ENCODE measurements at places on chromosomes 12 and 14.

DNA sequence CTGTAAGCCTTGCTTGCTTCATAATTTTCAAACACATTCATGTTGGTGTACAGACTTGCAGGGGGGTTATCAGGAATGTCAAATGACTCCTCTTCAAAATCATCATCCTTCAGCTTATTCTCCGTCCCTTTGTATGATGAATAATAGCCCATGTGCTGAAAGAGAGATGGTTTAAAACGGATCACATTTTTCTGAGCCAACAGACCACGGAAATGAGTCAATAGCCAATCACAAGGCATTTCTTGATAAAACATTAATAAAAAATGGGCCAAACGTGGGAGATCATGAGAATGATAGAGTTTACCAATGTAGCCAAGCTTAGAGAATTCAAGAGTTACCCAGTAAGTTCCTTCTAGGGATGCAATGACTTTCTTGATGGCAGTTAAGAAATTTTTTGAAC, 105.5 kb downstream of the NTS start:
- no peak for DNase-seq

DNA sequence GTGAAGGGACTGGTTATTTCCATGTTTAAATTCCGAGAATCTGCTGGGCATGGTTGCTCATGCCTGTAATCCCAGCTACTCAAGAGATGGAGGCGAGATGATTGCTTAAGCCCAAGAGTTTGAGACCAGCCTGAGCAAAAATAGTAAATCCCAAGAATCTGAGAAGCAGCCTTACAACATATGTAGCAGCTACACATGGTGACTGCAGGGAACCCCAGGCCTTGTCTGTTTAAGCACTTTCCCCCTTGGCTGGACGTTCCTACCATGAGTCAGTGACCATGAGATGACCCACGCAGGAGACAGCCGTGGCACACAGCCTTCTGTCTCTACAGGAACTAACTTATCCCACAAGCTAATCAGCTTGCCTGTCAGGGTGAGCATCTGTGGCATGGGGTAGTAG, 5.5 kb upstream of the SLC24A4 start:
- DNase-seq, result no peak

DNA sequence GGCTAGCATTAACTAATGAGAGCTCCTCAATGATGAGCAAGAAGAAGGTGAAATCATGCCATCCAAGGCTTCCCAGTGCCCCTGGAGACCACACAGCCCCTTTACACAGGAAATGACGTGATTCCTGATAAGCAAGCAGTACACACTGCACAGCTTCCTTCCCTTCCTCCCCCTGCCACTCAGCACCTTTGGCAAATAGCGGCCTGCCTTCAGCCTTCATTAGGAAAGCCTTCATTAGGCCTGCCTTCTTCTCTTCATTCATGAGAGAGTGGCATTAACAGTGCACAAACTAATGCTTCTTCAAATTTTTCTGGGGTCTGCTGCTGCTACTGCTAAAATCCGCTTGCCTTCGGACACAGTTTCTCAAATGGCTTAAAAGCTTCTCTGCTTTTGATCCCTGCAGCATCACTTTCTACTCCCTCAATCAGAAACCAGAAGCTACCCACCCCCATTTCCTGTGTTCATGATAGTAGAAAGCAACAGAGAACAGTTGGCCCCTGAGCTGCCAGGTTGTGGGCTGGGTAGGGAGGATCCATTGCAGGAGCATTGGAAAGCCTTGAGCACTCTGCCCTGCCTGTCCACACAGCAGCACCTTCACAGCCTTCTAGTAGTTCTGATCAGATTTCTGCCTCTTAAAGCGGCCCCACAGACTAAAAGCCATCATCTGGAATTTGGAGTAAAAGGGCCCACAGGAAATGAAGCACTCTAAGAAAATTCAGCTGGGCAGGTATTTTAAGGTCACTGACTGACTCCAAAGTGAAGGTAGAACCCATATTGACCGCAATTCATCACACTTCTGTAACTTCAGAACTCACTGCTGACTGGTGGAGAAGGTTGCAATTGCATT, 103.8 kb upstream of the ETV6 start:
- peak; percentile 21 for DNase-seq

DNA sequence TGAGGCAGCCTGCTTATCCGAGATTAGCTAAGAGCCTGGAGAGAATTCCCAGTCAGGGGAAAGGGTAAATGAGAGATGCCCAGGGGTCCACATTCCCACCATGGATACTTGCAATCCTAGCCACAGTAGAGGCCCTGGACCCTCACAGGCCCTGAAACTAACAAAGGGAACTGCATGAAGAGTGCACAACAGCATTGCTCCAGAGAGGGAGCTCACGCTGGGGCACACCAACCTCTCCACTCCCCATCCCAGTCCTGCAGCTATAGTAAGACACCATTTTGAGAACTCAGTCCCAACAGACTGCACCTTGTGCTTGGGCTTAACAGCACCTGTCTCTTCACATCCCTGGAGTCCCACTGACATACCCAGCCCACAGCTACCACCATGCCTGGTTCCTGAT, 30.5 kb downstream of the CEP83 start:
- no peak for DNase-seq

GRCh38 chr14:22830443-22831010, 840 bp downstream of the MRPL52 start:
- DNase-seq, result no peak

- DNase-seq, result no peak
Observed at GRCh38 chr12:63038713-63039100, 103.8 kb upstream of the PPM1H start.

DNA sequence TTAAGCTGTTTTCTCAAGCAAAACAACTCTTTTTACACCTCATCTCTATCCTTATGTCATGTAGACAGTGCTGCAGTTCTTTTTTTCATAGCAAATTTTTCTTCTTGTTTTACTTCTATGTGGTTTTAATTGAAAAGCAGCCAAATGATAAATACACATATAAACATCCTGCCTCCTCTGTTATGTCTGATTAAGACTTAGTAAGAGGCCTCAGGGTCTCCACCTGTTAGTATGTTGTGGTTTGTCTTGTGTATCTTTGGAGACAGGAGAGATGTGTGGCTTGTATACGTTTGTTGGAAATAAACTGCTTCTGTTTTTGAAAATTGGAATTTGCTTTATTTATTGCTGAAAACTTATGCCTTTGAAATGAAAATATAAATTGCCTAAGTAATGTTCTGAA, 32.0 kb downstream of the PEX5 start:
- no peak for DNase-seq

DNA sequence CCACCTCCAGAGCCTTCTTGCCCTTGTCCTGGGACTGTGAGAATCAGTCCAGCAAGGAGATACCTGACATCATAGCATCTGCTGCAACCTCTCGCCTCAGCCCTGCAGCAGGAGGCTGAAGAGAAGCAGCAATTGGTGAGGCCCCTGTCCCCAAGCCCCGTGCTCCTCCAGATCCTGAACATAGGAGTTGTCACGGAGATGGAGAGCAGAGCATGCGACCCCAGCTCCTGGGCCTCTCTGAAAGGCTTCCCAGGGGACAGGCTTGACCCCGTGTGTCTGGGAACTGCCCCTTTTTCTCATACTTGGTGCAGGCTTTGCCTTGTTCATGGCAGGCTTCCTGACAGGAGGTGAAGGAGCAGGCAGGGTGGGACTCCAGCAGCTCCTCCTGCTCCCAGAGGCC, 127.7 kb upstream of the PZP start:
- no peak for DNase-seq

DNA sequence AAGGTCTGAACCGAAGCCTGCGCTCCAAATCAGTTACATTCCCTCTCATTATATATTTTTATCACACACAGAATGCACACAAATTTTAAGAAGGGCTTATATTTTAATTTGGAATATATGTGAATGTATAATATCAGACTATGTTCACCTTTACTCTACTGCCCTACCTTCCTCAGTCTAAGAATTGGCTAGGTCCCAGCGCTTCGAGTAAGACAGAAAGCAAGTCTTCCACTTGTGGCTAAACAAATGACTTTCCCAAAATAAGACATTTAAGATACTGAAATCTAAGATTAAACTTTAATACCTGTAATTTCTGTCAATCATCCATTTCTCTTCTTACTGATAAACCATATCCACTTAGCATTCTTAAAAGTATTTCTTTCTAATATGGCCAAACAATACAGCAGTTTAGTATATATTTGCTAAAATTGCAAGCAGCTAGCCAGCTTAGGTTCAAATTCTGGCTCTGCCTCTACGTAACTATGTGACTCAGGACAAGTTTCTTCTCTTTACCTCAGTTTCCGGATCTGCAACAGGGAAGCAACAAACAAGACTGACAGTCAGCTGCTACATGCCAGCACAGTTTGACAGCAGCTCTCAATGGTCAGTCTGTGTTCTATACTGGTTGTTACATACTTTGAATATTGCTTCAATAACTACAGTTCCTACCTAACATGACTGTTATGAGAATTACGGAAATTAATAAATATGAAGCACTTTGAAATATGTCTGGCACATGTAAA, 2.0 kb downstream of the INTS13 start:
- no peak for DNase-seq

DNA sequence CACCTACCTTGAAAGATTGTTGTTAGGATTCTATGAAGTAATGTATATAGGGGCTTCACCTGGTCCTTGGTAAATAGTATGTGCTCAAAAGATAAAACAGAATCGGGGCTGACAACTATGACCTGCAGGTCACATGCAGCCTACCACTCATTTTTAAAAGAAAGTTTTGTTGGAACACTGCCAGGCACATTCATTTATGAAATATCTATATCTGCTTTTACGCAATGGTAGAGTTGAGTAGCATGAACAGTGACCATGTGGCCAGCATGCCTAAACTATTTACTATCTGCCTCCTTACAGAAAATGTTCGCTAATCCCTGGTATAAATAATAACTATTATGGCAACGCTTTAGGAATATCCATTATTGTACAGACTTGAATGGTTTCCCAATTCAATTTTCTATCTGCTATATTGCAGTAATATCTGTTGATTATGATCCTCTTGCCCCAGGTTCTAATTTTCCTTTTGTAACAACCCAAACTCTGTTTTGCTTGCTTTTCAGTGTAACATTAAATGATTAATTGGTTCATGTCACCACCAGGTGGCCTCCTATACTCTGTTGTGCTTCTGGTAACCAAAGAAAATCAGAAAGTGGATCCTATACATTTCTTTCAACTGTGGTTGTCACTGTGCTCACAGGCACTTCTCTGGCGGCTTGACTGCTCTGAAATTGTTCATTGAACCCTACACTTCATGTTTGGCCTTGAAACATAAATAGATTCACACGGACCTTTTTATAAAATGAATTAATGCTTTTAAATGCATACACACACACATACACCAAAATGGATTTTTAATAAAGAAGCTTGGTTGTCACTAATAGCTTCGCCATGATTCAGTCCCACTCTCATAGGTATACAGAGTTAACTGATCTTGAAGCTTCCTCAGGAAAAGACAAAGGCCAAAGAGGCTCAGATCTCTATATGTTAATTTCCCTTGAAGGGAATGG, 227.7 kb upstream of the NPAS3 start:
- DNase-seq, result no peak

GRCh38 chr12:15883536-15883935, 1.3 kb downstream of the STRAP start:
- DNase-seq, result no peak

DNA sequence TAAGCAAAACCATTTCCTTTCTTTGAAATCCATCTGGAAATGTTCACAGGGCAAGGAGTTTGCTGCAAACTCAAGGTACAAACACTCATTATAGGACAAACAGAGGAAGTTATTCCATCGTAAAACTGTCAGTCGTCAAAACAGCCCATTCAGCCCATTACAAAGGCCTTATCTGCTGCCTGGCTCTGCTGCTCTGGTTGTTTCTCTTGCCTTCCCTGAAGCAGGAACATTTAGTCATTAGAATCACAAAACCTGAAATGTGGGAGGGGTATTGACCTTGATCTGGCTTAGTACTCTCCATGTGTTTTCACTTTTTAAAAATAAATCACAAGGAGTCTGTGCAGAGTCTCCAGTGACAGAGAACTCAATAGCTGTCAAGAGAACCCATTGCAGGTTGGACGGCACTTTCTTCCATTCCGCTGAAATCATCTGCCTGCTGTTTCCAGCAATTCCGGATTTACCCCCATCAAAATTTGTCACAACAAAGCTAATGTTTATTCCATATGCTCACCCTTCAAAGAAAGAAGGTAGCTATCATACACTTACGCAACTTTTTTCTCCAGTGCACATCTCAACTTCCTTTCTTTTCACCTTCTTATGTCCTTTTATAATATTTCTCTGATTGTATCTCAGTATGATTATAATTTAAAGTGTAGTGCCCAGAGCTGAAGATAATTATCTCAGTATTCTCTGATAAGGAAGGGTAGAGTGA, 24.6 kb upstream of the ITPR2 start:
- no peak for DNase-seq

GRCh38 chr14:74988993-74989392, 13.7 kb upstream of the EIF2B2 start:
- DNase-seq, result no peak

DNA sequence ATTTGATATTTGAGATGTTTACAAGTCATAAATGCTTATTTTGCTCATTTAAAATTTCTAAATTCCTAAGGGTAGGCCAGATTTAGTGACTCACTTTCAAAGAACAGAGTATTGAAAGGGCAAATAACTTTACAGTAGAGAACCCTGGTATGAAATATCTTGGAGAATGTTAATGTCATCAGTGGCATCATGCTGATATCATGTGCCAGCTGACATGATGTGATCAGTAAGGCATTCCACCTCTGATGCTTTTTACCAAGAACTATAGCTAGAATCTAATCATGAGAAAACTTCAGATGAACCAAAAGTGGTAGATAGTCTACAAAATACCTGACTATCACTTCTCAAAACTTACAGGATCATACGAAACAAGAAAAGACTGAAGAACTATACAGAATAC, 2.9 kb upstream of the FLRT2 start:
- no peak for DNase-seq

- DNase-seq, result no peak
Observed at GRCh38 chr12:89768586-89769482, 60.2 kb upstream of the ATP2B1 start.

GRCh38 chr12:92933606-92934005, 4.5 kb upstream of the EEA1 start:
- no peak for DNase-seq

GRCh38 chr12:71057330-71057729, 100.5 kb downstream of the TSPAN8 start:
- no peak for DNase-seq

DNA sequence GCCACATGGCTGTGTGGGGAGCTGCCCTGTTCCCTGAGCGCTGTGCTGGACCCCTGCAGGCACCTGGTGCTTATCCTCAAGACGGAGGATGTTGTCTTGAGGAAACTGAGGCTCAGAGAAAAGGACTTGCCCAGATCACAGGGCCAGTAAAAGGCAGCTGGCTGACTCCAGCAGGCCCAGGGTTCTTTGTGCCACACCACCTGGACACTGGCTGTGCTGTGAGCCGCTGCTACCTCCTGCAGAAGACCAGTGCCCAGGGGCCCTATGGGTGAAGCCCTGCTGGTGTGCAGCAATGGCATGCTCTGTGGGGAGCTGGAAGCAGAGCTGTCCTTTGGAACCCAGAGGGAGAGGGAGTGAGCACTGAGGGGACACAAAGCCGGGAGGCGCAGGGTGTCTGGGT, 75.9 kb downstream of the DDX51 start:
- no peak for DNase-seq

- DNase-seq, result no peak
Observed at GRCh38 chr14:90452366-90452765, 55.5 kb downstream of the CALM1 start.

GRCh38 chr12:92357584-92358261, 212.1 kb upstream of the BTG1 start:
- no peak for DNase-seq

- no peak for DNase-seq
Observed at GRCh38 chr12:31031951-31032335, 41.7 kb upstream of the DDX11 start.
